Stimulated activated CD4-positive, alpha-beta T cell treated with anti-CD3 and anti-CD28 coated beads, Interleukin-4, amount 100 ng/mL, for 24 hours (primary cell): ENCODE measurements at places on chromosomes 7 and 10.

DNA sequence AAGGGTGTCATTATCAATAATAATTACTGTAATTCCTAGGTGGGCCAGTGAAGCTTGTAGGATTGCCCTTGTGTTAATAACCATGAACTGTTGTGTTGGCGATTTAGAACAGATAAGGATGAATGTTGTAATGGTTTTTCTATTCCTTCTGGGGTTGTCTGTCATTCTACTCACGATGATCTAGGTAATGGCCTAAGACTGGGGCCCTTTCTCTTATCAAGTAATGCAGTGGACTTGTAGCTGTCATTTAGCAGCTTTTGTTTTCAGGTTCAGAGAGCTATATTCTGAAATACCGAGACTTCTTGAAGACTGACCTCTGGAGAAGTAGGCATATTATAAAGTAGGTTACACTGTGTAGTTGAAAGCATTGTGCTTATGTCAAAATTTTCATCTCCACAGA is 110.2 kb downstream of the TAF3 start:
- no peak for DNase-seq

GRCh38 chr10:70348228-70348850 is 34.1 kb downstream of the LRRC20 start:
- no peak for DNase-seq

GRCh38 chr7:124376111-124376510 is 343.2 kb upstream of the TMEM229A start:
- no peak for DNase-seq

DNA sequence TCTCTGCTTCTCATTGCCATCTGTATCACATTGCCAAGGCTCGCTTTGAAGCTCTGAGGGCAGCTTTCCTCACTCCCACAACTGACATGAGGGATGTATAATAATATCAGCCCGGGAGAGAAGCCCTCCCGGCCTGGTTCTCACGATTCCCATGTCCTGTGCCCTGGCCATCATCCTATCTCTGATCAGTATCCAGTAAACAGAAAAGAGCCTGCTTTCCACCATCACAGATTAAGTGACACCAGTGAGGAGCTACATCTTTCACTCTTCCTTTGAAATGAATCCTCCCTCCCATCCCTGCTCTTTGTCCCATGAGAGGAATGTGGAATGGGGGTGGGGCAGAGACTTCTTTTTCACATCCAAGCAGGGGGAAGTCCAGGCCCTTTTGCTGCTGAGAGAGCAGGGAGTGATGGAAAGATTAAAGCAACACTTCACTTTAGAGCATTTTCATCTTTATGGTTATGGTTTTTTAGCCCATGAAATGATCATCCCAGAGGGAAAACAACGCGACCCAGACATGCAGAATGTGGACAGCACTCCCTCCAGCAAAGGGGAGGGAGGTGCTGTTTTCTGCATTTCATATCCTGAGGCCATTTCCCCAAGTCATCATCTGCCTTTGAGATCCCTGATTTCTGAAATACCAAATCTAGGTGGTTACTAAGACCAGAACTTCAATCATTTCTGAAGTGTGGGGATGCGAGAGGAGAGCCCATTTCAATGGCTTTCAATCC is 84.6 kb upstream of the LYZL1 start:
- no peak for DNase-seq

DNA sequence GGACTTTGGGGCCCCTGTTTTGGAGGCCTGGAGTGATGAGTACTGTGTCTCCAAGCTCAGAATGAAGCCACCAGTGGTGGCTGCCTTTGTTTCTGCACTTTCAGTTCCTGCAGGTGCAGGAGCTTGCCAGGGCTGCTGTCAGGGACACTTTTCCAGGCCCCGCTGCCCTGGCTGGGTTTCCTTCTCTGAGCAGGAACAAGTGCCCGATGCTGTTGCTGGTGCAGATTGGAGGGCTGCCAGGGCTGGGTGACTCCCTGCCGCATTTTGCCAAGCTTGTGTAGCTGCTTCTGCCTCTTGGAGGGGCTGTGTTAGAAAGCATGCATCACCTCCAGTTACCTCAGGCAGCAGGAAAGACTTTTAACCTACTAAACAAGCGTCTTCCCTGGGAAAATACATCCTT is 211.1 kb downstream of the MGMT start:
- DNase-seq, result no peak

DNA sequence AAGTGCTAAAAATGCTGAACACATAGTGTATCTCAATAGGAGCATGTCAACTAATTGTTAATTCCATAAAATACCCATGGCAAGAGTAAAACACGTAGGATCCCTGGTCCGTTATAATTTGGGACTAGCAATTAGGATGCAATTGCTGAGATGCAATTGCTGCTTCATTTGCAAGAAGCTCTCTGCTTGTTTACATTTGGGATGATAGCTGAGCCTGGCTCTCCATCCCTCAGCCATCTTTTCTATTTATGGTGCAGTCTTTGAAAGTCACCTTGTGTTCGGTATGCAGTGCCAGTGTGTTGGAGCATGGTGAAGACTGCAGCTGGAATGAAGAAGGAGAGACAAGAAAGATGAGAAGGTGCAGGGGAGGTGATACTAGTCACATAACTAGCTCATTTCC is 191.3 kb downstream of the SNX10 start:
- DNase-seq, result no peak
